ENCODE measurements at places on chromosomes 12 and 14. TPM values are rescaled to one million over a fixed set of nuclear protein-coding genes. Genes with fewer than 3 reads are reported as not detected.

Gene SLC5A8
- total RNA-seq: not detected

Gene AKAP6
- 2.4 TPM for total RNA-seq

Gene SIX4
- total RNA-seq: not detected

Gene TCL1A
- 0.43 TPM for total RNA-seq

Gene NEUROD4
- total RNA-seq: not detected

Gene PPP1R36
- 0.22 TPM for total RNA-seq

Gene MIS18BP1
- total RNA-seq: 19.9 TPM

Gene RNFT2
- 3.8 TPM for total RNA-seq

Gene OR6C6
- not detected for total RNA-seq

Gene LGR5
- total RNA-seq: not detected

Gene TMEM63C
- total RNA-seq: 0.47 TPM
